ENCODE measurements at places on chromosomes 7 and 10.

- DNase-seq, result no peak
Observed at GRCh38 chr10:48749254-48749787, 64.6 kb downstream of the WDFY4 start.

DNA sequence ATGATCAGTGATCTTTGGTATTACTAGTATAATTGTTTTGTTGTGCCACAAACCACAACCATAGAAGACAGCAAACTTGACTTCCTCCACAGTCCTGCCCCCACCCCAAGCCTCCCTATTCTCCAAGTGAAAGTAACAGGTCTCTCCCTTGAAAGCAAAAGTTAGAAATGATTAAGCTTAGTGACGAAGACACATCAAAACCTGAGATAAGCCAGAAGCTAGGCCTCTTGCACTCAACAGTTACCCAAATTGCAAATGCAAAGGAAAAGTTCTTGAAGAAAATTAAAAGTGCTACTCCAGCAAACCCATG lies 7.5 kb downstream of the SAR1A start:
- peak; percentile 80 for DNase-seq

- no peak for DNase-seq
Observed at GRCh38 chr10:44511166-44511565, 126.3 kb upstream of the CXCL12 start.

GRCh38 chr10:91163269-91163868 lies 57.1 kb upstream of the PCGF5 start:
- DNase-seq, result peak; percentile 89

All from CD4-positive, alpha-beta T cell treated with Interleukin-17A for 1 hour (primary cell).